ENCODE measurements at places on chromosomes 16 and 17.
A peak's percentile ranks its signal among the peaks of the same experiment; 100 is the strongest.

DNA sequence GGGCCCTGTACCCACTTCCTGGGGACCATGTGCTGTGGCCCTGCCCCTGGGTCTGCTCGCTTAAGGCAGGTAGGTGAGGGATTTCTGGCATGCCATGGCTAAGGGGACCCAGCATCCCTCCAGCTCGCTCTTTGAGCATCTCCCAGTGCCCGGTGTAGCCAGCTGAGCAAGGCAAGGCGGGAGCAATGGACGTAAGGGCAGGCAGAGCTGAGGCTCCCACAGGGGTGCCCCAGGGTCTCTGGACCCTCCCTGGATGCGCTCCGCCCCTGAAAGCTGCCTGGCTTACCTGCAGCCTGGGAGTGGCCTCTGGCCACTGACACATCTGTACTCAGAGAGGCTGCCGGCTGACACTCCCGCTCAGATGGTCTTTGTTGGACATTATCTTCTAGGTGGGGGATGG is 189.9 kb downstream of the IRF8 start:
- no peak for DNase-seq

DNA sequence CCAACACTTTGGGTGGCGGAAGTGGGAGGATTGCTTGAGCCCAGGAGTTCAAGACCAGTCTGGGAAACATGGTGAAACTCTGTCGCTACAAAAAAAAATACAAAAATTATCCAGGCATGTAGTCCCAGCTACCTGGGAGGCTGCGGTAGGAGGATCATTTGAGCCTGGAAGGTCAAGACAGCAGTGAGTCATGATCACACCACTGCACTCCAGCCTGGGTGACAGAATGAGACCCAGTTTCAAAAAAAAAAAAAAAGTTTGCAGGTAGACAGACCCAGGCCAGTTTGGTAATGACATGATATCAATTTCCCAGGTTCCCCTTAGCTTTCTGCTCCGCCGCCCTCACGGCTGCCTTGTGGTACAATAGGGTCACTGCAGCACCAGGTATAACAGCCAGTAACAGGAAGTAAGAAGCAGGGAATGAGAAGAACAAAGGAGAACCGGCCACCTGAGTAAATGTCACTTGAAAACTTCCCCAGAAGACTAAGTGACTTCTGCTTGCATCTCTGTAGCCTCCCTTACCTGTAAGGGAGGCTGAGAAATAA is 201.2 kb upstream of the HSBP1 start:
- no peak for DNase-seq

DNA sequence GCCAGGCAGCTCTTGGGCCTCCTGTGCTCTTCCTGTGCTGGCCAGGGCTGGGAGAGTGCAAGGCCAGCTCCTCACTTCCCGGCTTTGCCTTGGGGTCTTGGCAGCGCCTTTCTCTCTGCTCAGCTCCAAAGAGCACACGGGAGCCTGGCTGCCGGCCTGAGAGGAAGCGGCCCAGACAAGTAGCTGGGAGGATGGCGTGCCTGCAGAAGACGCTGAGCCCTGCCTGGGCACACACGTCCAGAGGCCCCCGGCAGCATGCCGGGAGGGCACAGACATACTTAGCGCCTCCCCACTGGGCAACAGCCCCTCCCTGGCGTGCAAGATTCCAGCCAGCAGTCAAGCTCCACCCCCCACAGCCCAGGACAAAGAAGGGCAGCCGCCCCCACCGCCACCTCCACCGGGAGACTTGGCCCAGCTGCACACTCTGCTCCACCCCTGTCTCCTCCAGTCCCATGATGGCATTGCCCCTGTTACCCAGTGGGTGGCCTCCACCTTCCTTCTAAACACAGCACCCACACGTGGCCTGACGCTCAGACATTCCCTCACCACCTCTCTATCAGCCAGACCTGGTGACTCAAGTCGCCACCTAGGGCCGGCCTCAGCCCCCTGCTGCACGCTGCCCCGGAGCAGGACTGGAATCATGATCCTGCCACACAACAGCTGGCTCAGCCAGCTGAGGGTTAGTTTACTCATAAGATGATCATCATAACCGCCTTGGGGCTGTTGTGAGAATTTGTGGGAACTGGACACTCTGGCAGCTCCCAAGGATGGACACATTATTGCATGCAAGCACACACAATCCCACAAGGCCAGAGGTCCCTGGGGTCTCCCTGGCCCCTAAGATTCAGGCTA is 12.4 kb downstream of the SGCA start:
- peak; percentile 65 for DNase-seq

DNA sequence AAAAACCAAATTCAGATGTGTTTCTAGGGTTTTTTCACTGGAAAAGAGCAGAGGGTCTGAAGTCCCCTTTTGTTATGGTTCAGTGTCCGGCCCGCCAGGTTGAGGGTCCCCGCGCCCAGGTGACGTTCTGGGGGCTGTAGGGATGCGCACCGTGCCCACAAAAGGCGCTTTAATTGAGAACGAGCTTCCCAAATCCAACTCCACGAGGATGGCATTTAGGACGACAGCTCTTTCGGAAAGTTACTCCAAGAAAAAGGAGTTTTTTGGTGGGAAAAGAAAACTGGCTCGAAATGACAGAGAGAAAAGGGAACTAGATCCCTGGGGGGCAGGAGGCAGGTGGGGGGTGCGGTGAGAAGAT is 15.9 kb upstream of the ZFHX3 start:
- DNase-seq = no peak

GRCh38 chr16:1789643-1790045 is 3.9 kb downstream of the IGFALS start:
- DNase-seq = no peak

DNA sequence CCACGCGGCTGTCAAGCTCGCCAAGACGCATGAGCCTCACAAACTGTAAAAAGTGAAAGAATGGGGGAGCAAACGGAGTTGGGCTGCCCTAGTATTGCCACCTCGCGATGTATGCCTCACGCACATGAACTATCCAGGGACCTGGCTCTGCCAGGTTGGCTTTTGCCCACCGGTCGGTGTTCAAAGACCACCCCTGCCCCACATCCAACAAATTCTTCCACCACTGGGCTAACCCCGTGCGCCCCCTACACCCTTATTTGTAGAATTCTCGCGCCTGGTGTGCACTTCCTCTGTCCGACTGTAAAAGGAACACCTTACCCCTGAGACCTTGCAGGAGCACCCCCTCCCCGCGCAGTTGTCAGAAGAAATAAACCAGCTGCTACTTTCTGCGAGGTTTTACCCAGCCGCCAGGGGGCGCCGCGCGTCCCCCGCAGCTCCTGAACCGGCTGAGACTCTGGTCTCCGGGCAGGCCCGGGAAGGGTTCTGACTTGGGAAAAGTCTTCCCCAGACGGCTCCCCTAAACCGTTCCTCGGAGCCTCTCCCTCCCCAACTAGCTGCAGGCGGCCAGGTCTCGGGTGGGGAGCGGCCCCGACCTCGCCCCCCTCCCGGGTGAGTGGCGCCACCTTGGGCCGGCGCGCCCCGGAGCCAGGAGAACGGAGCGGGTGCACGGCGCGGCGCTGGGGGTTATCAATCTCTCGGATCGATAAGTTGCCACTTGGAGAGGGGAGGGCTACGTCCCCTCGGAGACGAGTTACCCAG is 1.7 kb upstream of the ZNF423 start:
- peak; percentile 43 for DNase-seq

GRCh38 chr16:19859166-19859565 is 25.5 kb downstream of the GPRC5B start:
- DNase-seq = no peak

GRCh38 chr16:23512168-23512695 is 1.9 kb upstream of the GGA2 start:
- no peak for DNase-seq

- no peak for DNase-seq
These were observed 126.7 kb downstream of the IRF8 start for GRCh38 chr16:86025706-86026105.
